ENCODE measurements at places on chromosomes 11 and 22.

DNA sequence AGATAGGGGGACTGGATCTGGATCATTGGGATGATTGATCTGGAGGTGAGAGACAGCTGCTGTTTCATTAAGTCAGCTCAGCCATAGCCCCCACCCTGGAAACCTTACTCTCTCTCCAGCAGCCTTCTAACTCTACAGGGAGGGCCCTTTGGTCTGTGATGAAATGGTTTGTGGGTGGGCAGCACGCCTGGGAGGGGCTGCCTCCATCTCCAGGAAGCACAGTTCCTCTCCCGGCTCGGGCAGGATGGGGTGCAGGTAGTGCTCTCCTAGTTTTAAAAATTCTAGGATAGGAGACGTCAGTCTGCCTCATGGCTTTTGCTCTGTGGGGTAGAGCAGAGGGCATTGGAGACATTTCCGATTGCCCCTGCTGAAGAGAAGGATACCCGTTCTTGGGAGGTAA lies 89.7 kb downstream of the CEP164 start:
- DNase-seq = no peak

DNA sequence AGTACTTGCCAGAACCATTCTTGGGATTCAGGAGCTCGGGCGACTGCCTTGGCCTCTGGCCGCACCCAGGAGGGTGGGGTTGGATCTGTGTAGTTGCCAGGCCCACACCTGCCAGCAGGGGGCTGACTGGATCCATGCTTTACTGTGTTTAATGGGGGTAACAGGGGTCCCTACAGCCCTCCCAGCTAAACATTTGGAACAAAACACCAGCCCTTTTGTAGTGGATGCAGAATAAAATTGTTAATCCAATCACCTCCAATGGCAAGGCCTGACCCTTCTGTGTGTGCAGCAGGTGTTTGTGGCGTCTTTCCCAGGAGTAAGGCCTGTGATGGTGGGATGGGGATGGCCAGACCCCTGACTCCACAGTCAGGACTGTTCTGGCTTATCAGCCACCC lies 22.5 kb downstream of the SUN2 start:
- DNase-seq = no peak

- DNase-seq = no peak
Measured at GRCh38 chr11:130849215-130849568, 67.1 kb downstream of the SNX19 start.

GRCh38 chr11:99020352-99021225 lies at the start of gene CNTN5:
Gene CNTN5, plus strand, starts transcription at chr11:99020949.
- peak; percentile 76 for DNase-seq

DNA sequence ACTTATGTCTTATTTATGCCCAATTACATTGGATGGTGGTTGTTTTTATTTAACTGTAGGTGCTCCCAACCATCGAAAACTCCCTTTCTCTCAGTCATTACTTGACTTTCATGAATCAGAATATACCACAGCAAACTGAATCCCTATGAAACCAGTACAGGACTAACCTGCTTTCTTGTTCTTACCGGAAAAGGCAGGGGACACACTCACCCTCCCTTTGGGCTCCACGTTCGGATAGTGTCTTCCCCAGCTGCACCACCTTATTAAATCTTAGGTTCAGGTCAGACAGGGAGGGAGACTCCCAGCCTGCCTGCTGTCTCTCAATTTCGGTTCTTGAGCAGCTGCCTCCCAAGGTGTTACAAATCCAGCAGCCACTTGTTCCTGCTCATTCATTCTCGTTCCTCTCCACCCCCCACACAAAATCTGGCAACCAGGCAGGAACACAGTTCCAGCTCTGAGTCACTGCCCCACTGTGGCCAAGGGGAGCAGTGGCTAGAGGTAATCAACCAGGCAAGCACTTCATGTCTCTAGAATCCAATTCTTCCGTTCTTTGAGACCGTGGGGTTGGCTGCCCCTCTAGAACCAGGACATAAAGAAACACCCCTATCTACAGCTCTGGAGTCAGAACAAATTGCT lies 133.0 kb downstream of the PLEKHA7 start:
- no peak for DNase-seq

DNA sequence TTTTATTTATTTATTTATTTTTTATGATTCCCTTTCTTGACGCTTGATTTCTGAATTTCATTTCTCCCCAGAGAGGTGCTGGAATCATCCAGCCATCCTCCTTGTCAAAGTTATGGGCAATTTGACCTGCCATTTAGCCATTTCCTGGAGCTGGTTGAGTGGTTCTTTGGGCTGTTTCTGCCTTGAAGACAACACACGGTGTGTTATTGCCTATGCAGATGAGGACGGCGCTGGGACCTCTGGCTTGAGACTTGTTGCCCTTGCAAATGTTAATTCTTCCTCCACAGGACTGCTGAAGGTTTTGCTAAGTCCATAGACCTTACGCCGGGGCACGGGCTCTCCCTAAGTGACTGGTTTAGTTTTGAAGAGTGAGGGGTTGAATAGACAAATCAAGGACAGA lies 147.9 kb upstream of the PLET1 start:
- DNase-seq = no peak

DNA sequence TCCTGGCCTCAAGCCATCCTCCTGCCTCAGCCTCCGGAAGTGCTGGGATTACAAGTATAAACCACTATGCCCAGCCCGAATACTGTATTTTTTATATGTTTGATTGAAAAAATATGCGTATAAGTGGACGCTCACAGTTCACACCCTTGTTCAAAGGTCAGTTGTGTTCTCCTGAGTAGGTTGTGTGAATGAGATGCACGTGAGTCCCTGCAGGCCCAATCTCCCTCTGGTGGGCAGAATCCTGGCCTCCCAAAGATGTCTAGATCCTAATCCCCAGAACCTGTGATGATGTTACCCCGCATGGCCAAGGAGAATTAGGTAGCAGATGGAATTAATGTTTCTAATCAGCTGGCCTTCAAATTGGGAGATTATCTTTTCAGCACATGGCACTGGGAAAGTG lies 41.9 kb downstream of the CTTN start:
- no peak for DNase-seq

GRCh38 chr11:130037058-130037457 lies 32.6 kb upstream of the APLP2 start:
- DNase-seq = no peak

- DNase-seq = no peak
Measured at GRCh38 chr22:40499209-40499623, 128.8 kb downstream of the SGSM3 start.

- DNase-seq = no peak
Measured at GRCh38 chr22:24303007-24303406, 32.4 kb downstream of the SPECC1L start.

GRCh38 chr11:122803716-122804115 lies 34.6 kb upstream of the CRTAM start:
- no peak for DNase-seq

GRCh38 chr22:19826619-19826950 lies 28.1 kb downstream of the GNB1L start:
- no peak for DNase-seq

- peak; percentile 74 for DNase-seq
Measured at GRCh38 chr11:32333320-32333991, 101.9 kb downstream of the WT1 start.

DNA sequence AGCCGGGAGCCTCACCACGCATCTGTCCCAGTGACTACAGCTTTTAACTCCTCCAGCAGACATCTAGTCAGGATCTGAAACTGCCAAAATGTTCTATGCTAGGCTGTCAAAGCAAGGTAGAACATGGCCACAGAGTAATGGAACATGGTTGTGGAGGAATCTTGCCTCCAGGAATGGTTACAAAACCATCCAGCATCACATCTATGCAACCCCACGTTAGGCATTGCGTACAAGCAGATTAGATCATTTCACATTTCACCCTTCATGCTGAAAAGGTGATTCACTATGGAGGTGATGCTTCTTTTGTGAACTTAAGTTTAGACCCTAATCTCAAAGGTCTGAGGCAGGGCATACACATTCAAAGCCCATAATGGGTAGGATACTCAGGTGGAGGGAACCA lies 103.0 kb downstream of the PARVA start:
- no peak for DNase-seq
